ENCODE measurements at places on chromosomes 7 and 10. TPM values are rescaled to one million over a fixed set of nuclear protein-coding genes. Genes with fewer than 3 reads are reported as not detected.

RELN gene
- total RNA-seq = 2.3 TPM

TDRD1 gene
- total RNA-seq = 0.84 TPM

MRPS24 gene
- 96.3 TPM for total RNA-seq

CUZD1 gene
- total RNA-seq = 0.45 TPM

EBLN1 gene
- total RNA-seq = not detected

COL1A2 gene
- total RNA-seq = 364 TPM

PPP1R3C gene
- total RNA-seq = 28.1 TPM

SPDYE8 gene
- not detected for total RNA-seq

MOGAT3 gene
- total RNA-seq = not detected

UTF1 gene
- 9.3 TPM for total RNA-seq

FAM131B gene
- total RNA-seq = 0.98 TPM

DNA sequence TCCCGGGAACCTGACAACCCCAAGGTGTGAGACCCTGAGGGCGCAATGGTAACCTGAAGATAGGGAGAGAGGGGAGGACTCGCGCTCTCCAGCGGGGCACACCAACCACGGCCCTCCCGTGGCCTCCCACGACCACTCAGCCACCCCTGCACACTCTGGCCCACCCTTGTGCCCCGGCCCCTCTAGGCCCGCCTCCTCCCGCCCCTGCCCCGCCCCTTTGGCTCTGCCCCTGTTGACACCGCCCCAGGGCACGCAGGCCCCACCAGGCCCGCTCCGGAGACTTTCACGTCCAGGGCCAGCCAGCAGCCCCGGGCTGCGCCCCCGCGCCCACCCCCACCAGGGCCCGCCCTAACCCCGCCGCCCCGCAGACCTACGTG is 10.9 kb downstream of the ATG9B start:
- no peak for DNase-seq

DNA sequence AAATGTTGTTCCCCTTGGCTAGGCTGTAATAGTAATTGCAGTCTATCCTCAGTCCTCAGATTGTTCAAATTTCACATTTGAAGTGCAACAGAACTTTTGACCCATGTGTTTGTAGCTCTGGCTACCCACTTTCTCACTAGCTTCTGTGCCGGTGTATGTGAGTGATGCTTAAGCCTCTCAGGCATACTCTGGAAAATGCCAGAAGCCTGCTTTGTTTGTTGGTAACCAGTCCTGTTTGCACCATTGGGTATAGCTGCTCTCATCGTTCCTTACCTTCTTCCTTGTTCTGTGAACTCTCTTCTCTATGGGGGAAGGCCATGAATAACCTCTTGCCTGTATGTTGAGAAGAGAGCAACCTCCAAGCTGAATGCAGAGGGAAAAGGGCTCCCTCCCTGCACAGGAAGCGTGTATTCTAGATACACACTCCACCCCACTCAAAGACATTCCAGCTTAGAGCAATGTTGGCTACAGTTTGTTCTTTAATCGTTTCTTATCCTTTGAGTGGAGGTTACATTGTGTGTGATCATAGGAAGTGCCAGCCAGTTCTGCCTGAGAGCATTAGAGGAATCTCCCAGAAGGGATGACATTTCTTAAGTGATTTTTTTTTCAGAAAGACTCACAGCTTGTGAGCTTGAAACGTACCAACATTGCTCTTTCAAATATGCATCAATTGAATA is 40.5 kb downstream of the C1QL3 start:
- DNase-seq = no peak

DNA sequence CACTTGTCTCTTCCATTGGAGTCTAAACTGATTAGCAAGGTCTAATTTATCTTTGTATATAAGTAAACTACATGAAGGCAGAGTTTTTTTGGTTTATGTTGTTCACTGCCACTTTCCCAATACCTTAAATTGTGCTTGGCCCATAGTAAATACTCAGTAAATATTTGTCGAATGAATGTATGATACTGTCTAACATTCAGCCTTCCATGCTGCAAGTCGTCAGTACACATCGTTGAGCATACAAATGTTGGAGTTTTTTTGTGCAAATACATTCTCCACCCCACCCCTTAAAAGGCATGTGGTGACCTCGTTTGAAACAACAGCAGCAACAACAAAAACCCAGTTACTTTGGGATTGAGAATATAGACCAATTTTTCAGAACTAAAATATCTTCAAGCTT is 17.4 kb upstream of the IGF2BP3 start:
- no peak for DNase-seq

DNA sequence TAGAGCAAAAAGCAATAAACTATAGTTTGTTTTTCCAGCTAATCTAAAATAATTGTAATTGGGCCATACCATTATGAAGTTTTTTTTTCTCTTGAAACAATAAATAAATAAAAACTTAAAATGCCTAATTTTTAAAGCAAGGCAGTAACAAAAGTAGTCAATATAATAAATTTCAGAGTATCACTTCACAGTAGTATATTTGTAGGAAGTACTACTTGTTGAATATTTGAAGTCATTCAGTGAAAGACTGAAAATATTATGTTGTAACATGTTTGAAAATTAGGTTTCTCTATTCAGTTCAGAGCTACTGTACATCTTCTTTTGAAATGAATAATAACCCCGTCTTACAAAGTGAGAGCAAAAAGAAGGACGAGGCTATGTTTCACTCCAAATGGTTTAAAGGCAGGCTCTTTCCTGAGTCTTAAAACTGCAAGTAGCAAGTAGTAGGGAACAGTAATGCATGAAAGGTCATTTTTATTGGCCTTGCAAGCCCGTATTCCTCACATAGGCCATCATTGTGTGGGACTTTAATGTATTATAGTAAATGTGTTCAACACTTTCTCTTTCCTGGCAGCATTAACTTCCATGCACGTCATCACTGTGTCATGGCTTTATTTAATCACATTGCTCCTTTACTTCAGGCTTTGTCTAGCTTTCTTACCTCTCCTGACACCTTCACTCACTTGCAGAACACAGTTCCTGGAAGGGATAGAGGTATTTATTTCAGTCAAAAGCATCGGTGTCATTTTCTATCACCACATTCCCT is 141.4 kb downstream of the VTI1A start:
- no peak for DNase-seq

DNA sequence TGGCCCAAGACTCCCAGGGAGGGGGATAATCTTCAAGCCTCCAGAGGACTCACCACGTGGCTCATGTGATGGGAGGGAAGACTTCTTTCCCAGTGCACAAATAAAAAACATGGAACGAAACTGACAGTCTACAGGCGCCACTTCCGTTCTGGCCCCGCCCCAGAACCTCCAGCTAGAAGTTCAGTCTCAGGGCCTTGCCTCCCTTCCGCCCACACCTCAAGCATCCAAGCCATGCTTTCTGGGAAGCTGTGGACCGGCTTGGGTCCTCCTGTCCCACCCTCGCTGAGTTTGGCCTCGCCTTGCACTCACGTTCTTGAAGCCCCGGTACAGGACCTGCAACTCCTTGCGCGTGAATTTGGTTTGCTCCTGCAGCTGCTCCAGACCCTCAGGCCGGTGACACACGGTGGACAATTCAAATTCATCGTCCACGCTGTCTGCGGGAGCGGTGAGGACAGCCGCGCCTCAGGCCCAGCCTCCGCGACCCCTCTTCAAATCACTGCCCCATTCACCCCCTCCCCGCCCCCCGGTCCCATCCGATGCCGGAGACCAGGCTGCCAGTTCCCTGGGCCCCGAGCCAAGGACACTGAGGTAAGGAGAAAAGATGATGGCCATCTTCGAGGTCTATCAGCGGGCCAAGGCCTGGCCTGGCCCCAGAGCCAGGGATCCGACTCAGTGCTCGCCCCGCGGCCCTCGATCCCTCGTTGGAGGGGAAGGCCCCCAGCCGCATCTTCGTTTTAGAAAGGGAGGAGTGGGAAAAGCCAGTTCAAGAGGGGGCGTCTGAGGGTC is 10.7 kb upstream of the OGA start:
- peak; percentile 67 for DNase-seq

- DNase-seq = no peak
These were observed 39.0 kb downstream of the SEC61G start for GRCh38 chr7:54719974-54720373.

- DNase-seq = no peak
These were observed 19.5 kb upstream of the ITGB8 start for GRCh38 chr7:20310963-20311742.

DNA sequence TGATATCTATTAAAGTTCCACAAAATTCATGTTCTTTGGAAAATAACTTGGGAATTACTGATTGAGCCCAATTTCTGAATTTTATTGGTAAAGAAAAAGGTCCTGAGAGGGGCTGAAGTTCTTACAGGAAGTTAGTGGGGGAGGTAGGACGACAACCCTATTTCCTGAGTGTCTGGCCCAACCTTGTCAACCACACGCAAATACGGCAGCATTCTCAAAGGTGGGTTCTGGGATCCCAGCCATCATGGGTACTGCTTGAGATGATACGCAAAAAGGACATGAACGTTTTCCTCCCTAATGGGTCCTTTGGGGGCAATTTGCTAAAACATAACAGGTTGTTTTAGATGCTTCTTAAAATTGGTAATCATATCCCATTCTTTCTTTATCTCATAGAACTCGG is 2.7 kb upstream of the PDCD4 start:
- no peak for DNase-seq

- no peak for DNase-seq
These were observed 23.7 kb downstream of the BTBD16 start for GRCh38 chr10:122294511-122295450.

- no peak for DNase-seq
These were observed 28.6 kb downstream of the MTURN start for GRCh38 chr7:30163231-30163894.

DNA sequence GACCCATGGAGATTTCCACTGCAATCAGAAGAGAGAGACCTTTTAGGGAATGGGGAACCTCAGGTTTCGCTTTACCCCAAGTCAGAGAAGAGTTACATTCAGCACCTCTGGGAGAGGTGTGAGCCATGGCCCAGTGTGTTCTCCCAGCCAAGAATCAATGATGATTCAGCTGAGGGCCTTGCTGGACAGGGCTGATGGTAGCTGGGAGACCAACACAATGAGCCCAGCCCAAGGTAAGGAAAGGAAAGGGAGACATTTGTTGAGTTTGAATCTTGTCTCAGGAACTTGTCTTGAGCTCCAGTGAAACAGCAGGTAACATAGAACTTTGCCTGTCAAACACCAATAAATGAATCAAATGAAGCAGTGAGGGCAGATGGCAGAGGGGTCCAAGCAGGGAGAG is 14.0 kb upstream of the PPIA start:
- DNase-seq = no peak

- DNase-seq = no peak
These were observed 49.8 kb upstream of the FAM171A1 start for GRCh38 chr10:15420858-15421257.

GRCh38 chr7:107711301-107711700 is 32.6 kb upstream of the CBLL1 start:
- DNase-seq = no peak

GRCh38 chr7:13115855-13116254 is 428.4 kb downstream of the ARL4A start:
- DNase-seq = no peak
